ENCODE measurements at places on chromosomes 3 and 15.

DNA sequence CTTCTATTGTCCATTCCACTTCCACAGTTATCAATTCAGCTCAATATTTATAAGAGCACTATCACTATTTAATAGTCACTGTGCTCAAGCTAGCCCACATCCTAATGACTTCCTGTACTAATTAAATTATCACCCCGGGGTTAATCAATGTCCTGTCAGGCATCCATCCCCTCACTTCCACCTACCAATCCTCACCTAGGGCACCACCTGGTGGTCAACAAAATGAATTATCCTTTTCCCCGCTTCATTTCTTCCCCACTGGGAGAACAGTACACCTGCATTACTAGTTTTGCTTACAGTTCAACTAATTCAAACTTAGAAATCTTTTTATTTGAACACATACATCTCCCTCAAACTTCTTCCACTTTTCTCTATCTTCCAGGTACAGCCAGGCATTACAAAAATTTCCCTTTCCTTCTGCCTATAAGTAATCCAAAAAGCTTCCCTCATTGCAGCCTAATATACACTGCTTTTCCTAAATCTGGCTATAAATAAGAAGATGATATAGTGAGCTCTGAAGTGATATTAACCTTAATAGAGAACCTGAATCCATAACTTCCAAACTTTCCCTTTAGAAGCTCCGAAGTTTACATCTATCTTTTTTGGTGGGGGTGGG is 68.5 kb downstream of the TMCC1 start:
- DNase-seq, result peak; percentile 58

GRCh38 chr3:183309276-183309675 is 56.2 kb downstream of the B3GNT5 start:
- peak; percentile 55 for DNase-seq

GRCh38 chr15:59614153-59614552 is 2.6 kb downstream of the GCNT3 start:
- DNase-seq, result no peak

- peak; percentile 97 for DNase-seq
These were observed 133.6 kb downstream of the CD47 start for GRCh38 chr3:107956991-107957900.

- DNase-seq, result no peak
These were observed 120.0 kb downstream of the PLD1 start for GRCh38 chr3:171690281-171690680.

- no peak for DNase-seq
These were observed 14.7 kb upstream of the MBNL1 start for GRCh38 chr3:152254041-152254440.

- DNase-seq, result no peak
These were observed 249.4 kb upstream of the SLCO3A1 start for GRCh38 chr15:91604122-91604521.

All from fibroblast of mammary gland (primary cell).